Activated CD4-positive, alpha-beta T cell treated with anti-CD3 and anti-CD28 coated beads for 48 hours (primary cell): ENCODE measurements at places on chromosomes 1 and 21.

- DNase-seq = no peak
These were observed 41.6 kb upstream of the USP1 start for GRCh38 chr1:62395291-62395690.

DNA sequence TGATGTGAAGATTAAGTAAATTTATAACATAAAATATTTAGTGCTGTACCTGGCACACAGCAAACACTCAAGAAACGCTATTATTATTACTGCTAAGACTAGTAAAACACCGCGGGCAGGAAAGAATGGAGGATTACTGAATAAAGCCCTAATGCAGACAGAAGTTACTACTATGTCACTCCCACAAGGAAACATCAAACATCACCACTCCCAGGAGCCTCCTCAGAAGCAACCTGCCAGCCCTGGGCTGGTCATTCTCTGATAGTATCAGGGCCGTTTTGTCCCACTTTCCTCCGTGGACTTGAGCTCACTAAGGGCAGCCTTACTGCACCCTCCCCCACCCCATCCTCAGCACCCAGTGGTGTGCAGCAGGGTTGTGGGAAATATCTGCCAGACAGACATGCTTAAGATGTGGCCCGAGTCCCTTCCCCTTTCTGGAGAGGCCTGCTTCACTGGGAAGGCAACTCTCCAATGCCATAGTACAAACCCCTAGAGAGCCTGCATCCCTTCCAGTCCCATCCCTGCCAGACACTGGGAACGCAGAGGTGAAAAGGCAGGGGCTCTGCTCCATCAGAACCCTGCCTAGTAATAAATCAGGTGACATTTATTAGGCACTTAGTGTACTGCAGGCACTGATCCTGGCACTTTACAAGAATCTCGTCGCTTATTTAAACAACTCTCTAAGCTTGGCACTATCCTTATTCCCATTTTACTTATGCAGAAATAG, 41.7 kb upstream of the ECE1 start:
- no peak for DNase-seq

GRCh38 chr1:215292932-215293331, 210.4 kb downstream of the KCNK2 start:
- DNase-seq = no peak

DNA sequence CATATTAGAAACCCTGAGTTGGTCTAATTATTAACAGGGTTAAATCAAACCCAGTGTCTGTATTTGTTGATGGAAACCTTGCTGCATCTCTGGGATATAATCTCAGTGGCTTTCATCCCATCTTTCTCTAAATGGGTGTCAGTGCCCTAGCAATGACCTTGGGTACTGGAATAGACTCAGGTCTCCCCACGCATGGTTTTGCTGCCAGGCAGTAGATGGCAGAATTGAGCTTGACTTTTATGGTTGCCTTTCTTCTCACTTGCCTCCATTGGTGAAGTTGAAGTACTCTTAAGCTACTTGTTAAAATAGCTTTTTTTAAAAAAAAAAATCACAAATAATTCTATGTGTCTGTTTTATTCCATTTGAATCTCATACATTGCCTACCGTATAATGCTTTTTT, 81.8 kb upstream of the HMCN1 start:
- DNase-seq = no peak

- DNase-seq = no peak
These were observed 38.7 kb downstream of the DSTYK start for GRCh38 chr1:205172729-205173366.
